ENCODE measurements at places on chromosomes 3 and 15.
A peak's percentile ranks its signal among the peaks of the same experiment; 100 is the strongest.

- DNase-seq: no peak
These were observed 17.3 kb upstream of the PLXNA1 start for GRCh38 chr3:126965526-126966080.

DNA sequence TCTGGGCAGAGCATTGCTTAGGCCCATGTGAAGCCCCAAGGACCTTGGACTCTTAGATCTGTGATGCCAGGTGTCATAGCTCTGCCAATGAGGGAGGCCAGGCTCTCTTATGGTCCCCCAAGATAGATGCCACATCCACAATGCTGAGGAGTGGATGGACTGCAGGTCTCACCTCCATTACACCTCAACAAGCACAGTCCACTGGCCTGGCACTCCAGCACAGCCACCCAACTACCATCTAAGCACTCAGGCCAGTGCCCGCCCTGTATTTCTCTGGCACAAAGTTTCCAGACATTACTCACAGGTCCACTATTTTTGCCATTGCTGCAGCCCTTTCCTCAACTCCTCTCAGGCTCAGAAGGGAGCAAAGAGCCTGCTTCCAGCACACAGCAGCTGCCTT lies 613.5 kb upstream of the EPHA6 start:
- DNase-seq: no peak

DNA sequence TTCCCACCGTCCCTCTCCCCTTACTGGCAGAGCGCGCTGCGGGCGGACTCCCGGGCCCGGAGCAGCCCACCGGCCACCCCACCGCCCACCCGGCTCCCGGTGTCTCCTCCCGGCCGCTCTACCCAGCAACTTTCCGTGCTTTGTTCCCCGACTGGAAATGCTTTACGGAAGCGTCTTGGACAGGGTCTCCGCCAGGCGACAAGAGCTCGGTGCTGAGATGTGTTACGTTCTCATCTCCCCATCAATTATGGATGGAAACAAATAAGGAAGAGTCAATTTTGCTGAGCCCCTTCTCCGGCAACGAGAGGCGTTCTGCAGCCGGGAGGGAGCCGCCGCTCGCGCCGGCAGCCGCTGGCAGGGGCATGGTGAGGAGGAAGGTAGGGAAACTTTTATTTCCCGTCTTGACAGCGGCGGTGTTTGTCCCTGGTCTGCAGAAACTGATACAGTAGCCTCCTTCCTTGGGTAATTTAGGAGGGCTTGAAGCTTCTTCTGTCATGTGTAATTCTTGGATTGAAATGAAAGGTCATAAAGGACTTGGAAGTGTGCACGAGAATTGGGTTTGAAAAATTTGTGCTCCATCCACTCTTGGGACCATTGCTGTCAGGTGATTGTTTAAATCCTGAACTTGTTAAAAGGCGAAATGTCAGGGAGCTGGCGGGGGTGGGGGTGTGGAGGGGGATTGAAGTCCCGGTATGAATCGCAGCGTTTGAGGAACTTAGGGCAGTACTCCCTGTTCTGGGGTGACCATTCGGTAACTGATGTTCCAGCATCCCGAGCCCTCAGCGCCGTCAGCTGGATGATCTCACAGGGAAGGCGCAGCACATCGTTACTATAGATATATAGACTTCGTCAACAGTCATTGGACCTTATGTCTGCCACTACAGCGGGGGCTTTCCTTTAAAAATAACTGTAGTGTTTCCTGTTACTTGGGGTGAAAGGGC lies 1.5 kb downstream of the SEMA6D start:
- no peak for DNase-seq

- DNase-seq: no peak
These were observed 9.1 kb upstream of the PLSCR4 start for GRCh38 chr3:146259880-146260589.

DNA sequence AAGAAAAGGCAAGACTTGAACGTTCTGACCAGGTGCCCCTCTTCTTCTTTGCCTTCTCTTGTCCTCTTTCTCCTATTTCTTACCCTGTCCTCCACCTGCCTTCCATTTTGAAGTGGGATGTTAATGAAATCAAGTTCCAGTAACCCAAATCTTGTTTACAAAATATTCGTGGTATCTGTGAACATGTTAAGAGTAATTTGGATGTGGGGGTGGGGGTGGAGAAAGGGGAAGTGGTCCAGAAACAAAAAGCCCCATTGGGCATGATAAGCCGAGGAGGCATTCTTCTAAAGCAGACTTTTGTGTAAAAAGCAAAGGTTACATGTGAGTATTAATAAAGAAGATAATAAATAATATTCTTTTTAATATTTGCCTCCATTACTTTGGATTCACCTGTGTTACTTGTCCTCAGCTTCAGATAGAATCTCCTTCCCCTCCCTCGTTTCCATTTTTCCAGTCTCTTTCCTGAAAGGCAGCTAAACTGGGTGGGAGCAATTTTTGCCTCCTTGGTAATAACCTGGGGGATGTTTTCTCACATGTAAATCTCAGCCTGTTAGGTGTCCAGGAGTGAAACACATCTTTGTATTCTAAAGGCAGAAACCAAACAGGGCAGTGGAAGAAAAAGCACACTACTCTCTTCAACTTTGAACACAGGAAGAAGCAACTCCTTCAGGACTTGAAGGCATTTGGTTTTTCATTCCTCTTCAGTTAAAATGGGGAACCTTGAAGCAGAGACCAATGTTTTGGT lies 3.2 kb downstream of the CHST2 start:
- peak; percentile 62 for DNase-seq
